ENCODE measurements at places on chromosomes 2 and 18. TPM values are rescaled to one million over a fixed set of nuclear protein-coding genes. Genes with fewer than 3 reads are reported as not detected.
A peak's percentile ranks its signal among the peaks of the same experiment; 100 is the strongest.

DNA sequence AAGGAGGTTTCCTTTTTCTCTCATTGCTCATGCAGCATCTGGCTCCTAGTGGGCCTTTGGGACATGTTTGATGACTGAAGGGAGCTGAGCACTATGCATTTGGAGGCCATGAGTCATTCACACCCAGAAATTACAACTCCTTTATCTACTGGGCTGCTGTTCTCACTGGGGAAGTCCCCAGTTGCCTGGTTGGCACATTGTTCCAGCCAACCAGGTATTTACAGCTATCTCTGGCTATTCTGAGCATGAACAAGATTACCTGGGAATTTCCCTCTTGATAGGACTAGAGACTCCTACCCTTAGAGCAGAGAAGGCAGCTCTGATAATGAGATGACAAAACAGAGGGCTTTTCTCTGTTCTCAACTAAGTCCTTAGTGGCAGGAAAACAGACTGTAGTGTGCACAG, 206.5 kb downstream of the SETBP1 start:
- DNase-seq = peak; percentile 79

DNA sequence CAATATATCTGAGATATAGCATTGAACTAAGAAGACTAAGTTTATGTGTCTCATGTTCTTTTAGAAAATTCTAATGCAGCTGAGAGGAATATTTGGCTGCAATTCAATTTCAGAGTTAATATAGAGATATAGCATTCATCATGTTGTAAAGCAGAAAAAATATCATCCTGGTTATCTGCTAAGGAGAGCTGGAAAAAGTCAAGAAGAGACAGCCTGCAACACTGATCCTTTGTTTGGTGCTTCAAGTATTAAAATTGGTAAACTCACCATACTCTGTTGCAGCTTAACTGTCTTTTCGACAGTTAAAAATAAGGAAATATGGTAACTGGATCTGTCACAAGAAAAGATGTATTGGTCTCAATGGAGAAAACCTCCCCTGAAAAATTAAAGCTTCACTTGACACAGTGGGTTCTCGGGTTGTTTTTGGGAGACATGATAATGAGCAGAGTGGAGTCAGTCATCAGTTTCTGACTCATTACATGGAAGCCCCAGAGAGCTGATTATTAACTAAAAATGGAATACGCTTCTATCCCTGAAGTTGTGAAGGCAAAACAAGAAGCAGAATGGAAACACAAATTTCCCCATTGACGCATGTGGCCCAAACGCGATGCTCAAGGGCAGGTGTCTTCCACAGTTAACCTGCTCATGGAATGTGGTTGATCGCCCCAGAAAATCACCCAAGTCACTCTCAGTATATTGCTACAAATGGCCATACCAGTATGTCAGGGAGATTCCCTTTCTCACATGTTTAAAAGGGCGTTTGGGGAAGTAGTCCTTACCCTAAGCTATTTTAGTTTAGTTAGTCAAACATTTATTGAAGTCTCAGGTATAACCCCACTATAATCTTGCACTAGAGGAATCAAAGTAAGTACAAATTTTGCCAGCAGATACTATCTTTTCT, 8.2 kb downstream of the BCL2 start:
- no peak for DNase-seq

DNA sequence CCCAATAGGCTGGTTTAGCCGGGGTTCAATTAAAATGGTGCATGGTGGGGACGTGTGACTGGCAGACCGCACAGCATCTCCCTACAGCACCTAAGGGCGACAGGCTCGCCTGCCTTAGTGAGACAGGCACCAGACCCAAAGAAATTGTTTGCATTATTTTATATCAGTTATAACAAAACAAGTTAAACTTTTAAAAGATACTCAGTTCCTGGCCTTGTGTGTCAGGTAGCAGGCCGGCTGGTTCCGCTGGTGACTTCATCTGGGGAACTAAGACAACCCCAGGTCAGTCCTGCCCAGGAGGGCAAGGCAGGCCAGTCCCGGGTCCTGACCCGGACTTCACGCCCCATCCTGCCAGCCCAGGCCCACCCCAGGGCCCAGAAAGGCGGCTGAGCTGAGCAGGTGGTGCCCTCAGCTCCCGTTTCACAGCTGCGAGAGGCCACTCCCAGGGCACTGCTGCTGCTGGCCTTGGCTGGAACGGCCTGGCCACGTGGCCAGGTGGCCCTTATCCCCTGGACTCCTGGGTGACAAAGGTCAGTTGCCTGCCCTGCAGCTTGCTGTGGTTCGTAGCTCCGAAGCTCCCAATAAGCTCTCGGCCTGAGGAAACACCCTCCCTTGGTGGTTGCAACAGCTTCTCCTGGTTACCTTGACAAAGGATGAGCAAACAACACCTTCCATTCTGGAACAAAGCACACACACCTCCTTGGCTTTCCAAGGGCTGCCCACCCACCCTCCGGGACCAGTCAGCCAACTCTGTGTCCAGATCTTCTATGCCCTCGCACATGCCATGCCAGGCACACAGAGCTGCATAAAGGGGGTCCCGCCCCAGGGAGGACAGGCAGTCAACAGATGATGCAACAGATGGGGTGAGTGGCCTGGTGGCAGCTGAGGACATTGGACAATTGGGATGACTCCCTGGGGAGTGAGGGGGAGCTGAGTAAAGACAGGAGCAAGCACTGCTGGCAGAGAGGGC, 11.3 kb upstream of the AGXT start:
- no peak for DNase-seq

CHST10 gene
- total RNA-seq = 16.4 TPM

DNA sequence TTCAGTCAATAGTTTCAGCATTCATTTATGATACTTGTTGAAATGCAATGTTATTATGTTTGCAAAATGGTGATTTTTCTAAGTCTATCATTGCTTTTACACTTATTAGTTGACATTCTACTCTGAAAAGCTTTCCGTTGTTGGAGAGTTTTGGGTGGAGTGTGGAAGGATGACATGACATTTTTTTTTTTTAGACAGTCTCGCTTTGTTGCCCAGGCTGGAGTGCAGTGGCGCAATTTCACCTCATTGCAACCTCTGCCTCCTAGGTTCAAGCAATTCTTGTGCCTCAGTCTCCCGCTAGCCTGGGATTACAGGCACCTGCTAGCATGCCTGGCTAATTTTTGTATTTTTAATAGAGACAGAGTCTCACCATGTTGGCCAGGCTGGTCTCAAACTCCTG, 29.8 kb downstream of the PIKFYVE start:
- no peak for DNase-seq

All from RPMI7951 (cell line).